HCT116 (cell line): ENCODE measurements at places on chromosomes 6 and 20. TPM values are rescaled to one million over a fixed set of nuclear protein-coding genes. Genes with fewer than 3 reads are reported as not detected.

DNA sequence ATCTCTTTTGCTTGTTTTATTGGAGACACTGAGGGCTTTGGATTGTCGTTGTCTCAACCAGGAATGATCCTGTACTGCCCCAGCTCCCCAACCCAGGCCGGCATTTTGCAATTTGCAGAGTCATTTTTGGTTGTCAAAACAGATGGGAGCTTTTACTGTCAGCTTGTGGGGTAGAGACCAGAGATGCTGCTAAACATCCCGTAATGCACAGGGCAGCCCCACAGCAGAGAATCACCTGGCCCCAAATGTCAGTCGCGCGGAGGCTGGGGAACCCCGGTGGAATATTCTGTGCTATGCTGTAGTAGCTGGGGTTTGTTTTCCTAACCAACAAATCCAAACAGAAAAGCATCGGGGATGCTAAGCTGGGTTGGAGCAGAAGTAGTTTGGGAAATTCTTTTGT is 99.7 kb downstream of the TSHZ2 start:
- no peak for DNase-seq

- no peak for DNase-seq
These were observed 22.0 kb upstream of the SRC start for GRCh38 chr20:37323985-37324384.

The PRSS35 gene
- total RNA-seq: 0.37 TPM

DNA sequence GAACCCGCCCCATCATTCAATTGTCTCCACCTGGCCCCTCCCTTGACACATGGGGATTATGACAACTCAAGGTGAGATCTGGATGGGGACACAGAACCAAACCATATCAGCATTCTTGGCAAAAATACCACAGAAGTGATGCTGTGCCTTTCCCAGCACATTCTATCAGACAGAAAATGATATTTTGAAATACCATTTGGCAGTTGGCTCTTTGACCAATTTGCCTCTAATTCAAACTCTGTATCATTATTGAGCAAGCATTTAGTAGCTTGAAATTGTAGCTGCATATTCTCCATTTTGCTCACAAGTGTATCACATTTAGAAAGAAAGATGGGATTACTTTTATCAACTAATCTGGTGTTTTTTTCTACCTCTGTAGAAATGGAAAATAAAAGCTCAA is 64.0 kb downstream of the PLCB1 start:
- DNase-seq: no peak

The HLA-DRA gene
- total RNA-seq: 4.7 TPM

DNA sequence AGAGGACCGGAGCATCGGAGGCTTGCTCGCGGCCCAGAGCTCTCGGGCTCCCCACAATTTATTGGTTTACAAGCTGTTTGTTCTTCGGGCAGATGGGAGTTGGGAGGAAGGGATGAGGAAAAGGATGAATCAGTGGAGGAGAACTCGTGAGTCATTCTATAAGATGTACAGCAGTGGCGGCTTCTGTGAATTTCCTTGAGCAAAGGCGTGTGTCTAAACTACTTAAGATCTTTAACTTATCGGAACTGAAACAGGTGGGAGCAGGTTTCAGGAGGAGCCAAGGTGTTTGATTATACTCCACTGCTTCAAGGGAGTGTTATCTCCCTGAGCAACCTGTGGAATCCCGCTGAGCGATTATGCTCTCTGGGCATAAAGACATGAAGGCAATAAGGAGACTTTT is 50.5 kb upstream of the IBTK start:
- DNase-seq: peak; percentile 39

GRCh38 chr6:108277831-108278230 is 17.0 kb upstream of the SNX3 start:
- no peak for DNase-seq

GRCh38 chr6:140812636-140813035 is 1320.1 kb upstream of the GJE1 start:
- DNase-seq: no peak

GRCh38 chr20:12237772-12238171 is 320.1 kb downstream of the BTBD3 start:
- DNase-seq: no peak

DNA sequence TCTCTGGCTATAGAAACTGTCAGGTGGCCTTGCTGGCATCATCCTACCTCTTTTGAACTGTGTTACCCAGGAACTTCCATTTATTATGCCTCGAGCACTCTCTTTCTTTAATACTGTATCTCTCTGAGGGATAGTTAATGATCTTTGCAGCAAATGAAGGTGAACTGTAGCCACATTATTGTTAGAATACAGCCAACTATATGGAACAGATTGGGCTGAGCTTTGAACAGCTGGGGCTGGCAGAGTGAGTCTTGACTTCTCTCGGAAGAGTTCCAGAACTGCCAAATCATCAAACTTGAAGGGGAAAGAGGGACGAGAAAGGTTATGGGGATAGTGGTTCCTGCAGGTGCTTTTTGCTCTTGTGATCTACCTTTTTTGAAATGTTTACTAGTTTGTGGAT is 237.7 kb downstream of the PRL start:
- no peak for DNase-seq

DNA sequence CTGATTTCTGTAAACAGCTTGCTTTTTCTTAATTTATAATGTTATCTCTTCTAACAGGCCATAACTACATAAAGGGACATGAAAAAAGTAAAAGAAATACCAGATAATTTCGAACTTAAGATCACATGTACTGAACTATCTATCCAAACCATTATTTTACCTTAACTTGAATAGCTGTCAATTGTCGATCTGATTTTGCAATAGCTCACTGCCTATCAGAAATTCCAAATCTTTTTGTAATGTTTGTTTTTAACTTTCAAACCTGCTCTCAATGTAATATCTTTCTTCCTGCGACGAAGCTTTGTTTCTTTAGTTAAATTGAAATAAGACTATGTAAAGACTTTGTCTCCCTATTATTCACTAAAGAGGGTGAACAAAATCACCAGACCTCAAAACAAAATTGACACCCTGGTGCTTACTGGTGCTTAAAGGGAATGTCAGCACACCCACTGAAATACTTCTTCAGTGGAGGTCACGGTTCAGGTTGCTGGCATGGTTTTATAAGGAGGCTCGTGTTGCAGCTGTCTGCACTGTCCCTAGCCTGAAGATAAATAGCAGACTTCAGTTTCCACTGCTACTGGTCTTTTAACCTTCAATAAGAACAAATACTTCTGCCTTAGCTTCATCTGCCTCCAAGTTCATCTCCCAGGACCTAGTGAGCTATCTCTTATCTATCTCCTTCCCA is 117.5 kb upstream of the QKI start:
- DNase-seq: no peak

DNA sequence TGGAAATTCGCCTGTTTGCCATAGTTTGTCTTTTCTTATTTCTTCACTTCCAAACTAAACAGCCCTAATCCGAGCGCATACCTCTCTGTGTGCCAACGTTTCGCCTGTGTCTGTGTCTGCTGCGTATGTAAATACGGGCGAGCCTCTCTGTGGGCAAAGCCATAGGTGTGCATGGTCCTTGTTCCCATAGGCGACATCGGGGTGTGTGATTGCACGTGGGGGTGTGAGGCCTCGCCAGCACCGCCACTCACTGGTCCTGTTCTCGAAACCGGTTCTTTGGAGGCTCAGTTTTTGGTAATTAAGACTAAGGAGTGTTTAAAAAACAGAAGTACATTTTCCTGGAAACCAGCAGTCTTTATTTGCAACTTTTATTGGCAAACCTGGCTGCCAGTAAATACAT is 6.0 kb upstream of the FOXC1 start:
- no peak for DNase-seq
